ENCODE measurements at places on chromosomes 2 and 18.

GRCh38 chr18:79644006-79644665, 35.5 kb upstream of the CTDP1 start:
- DNase-seq = peak; percentile 86

DNA sequence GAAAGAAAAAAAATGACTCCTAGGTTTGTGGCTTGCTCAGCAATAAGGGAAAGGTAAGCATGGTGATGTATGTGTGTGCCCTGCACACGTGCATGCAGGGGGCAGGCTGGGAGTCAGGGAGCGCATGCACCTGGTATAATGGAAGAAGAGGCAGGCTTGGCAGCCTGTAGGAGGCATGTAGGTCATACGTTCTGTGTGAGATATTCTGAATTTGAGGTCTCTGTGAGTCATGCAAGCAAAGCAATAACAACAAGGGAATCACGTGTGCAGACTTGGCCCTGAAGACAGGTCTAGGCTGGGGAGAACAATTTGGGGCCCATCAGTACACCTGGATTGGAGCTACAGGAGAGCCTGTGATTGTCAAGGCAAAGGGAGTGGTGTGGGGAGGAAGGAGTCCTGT, 94.5 kb upstream of the TTC39C start:
- no peak for DNase-seq

- DNase-seq = no peak
Measured at GRCh38 chr2:1874101-1874865, 130.0 kb upstream of the PXDN start.

DNA sequence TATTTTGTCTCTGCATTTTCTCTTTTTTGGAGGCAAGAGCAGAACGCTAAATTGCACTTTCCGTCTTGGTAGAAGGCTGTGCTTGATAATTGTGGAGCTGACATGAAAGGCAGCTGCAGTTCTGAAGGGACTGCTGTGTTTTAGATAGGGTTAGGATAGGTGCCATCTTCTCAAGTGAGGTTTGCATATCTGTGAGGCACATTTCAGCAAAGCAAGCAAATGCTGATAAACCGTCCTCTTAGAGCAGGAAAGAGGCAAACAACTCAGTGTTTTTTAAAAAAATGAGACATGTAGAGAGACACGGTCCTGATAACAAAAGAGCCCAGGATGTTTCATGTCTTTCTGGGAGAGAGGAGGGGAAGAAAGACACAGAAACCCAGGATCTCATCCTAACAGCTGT, 217.7 kb downstream of the SOCS6 start:
- no peak for DNase-seq

DNA sequence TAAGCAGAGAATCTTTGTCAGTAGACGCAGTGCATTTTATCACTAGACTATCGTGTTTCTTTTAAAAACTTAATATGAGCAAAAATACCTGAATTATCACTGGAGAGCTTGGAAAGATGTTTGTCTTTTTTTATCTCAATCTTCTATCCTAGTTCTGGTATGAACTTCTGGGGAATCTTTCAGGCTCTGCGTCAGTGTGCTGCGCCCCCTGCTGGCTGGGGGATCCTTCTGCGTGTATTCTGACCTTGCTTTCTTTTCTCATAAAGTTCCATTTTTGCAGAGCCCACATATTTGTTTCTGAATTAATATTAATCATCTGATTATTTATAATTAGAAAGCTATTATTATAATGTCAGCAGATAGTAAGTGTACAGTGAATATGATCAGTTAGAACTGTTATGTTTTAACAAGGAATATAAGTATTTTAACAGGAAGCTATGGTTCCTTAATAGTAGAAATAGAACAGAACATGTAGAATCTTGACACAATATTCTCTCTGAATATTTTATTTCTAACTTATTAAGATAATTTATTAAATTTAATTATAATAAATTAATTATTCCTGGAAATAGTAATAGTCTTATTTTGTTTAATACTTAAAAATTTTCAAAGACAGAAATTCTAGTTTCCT, 945.0 kb upstream of the CRIM1 start:
- DNase-seq = peak; percentile 57

- DNase-seq = no peak
Measured at GRCh38 chr2:24402242-24403097, 42.1 kb upstream of the ITSN2 start.

- DNase-seq = no peak
Measured at GRCh38 chr2:222907790-222908441, 47.1 kb downstream of the ACSL3 start.

GRCh38 chr2:26541401-26542193, 63.7 kb upstream of the OTOF start:
- DNase-seq = no peak

DNA sequence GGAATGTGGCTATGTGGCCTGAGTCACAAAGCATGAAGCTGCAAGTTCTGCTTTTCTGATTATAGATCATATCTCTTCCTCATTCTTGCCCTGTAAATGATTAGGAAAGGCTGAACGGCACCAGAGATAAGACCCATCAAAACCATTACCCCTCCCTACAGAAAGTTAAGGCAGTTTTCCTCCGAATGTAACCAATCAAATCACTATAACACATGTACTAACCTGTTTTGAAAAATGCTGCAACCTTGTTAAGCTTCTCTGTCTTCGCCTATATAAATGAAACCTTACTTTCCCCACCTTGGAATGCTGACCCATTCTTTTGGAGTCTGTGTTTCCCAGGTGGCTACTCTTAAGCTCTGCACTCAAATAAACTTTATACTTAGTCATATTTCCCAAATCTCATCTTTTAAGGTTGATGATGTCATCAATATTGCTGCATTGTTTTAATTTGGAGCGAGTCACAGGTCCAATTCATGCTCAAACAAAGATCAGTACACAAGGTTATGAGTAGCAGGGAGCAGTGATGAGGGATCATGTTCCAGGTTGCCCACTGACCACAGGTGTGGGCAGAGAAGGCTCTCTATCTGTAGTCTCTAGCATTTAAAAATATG, 662.3 kb downstream of the IRS1 start:
- DNase-seq = no peak

GRCh38 chr2:38176619-38177021, 100.7 kb upstream of the CYP1B1 start:
- DNase-seq = no peak

DNA sequence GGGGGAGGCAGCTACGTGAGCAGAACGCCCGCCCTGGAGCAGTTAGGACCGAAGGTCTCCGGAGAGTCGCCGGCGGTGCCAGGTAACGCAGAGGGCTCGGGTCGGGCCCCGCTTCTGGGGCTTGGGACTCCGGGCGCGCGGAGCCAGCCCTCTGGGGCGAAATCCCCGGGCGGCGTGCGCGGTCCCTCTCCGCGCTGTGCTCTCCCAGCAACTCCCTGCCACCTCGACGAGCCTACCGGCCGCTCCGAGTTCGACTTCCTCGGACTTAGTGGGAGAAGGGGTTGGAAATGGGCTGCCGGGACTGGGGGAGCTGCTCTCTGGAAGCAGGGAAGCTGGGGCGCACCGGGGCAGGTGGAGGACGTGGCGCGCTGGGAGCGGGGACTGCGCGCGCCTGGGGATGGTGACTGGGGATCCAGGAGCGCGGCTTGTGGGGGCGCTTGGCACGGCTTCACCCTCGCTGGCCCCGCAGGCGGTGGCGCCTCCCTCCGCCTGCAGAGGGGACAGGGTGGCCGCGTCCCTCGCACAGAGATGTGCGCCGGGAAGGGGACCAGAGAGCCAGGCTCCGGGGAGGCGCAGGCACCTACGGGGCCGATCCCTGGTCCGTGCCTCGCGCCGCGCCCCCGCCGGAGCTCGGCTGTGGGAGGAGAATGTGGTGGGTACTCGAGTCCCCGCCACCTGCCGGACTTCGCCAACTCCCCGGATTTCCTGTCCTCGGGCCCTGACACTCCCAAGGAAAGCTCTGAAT, 688 bp downstream of the CDH20 start:
- no peak for DNase-seq

DNA sequence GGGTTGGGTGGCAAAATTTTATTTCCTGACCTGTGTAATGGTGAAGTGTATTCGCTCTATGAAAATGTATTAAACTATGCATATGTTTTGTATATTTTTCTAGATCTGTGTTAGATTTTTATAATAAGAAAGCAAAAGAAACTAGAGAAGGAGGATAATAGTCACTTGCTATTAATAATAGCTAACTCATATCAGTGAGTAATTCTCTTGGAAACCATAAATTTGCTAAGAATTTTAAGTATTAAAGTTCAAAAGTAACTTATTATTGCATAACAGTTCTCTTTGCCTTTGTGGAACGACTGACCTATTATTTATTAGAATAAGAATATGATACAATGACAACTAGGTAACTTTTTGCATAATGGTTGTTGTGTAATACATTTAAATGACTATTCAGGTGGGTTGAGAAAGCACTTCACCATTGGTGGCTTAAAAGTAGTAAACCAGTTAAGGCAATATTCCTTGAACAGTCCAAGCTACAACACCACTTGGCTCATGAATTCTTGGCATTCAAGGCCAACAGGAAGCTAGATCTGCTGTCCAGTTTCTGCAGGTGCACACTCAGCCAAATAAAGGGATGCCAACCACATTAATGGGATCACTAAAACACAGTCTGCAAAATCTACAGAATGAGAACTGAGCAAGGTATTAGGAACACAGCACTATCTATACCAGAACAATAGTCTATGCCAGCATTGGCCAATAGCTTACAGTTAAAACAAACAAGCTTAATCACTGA, 921.3 kb downstream of the CPS1 start:
- DNase-seq = no peak

- DNase-seq = peak; percentile 35
Measured at GRCh38 chr18:50559752-50560680, at the start of gene MAPK4. Gene MAPK4 (plus strand): TSS chr18:50560087. CDS start chr18:50663959, 103,872 bp downstream.

DNA sequence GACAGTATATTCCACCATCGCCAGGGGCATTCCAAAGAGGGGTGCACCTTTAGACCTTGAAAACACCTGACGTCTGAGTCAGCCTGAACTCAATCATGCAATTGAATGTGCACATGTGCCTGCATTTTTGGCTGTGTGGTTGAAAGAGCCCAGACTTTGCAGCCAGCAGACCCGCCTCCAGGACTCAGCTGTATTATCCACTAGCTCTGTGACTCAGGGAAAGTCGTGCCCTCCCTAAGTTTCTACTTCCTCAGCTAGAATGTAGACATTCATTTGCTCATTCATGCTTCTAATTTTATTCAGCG, 94.2 kb downstream of the LRRC30 start:
- no peak for DNase-seq

GRCh38 chr2:33681364-33681757, 82.3 kb upstream of the FAM98A start:
- DNase-seq = no peak

DNA sequence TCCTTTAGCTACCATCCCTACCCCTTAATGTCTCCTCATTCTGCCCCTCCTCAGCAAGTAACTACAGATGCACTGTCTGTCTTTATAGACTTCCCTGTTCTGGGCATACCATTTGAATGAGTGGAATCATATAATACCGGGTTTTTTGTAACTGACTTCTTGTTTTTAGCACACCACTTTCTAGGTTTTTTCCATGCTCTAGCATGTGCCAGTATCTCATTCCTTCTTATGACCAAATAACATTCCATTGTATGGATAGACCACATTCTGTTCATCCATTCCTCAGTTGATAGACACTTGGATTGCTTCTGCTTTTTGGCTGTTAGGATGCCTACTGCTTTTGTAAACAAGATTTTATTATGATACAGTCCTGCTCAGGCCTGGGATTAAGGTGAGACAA, 154.7 kb downstream of the TSN start:
- no peak for DNase-seq

DNA sequence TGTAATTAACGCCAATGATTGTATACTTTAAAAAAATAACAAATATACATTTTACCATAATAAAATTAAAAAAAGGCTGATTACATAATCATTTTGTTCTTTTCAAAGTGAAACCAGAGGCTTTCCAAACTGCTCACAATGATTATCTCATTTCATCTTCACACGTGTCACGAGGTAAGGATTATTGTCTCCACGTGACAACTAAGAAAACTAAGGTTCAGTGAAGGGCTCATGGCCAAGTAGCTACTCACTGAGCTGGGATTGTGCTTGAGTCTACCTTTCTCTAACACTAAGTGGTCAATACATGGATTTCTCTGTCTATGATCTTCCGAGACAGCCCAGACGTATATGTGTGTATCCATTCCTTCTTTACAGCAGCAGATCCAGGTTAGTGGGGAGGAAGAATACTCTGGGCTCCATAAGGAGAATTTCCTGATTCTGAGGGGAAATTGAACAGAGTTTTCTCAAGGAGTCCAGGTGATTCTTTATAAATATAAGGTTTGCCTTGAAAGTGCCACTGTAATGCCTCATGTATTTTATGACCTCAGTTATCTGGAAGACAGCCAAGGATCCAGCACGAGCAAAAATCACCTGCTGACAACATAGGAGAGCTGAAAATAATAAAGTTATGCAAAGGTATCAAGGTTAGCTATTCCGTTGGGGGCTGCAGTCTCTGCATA, 25.6 kb upstream of the ACSL3 start:
- DNase-seq = no peak

DNA sequence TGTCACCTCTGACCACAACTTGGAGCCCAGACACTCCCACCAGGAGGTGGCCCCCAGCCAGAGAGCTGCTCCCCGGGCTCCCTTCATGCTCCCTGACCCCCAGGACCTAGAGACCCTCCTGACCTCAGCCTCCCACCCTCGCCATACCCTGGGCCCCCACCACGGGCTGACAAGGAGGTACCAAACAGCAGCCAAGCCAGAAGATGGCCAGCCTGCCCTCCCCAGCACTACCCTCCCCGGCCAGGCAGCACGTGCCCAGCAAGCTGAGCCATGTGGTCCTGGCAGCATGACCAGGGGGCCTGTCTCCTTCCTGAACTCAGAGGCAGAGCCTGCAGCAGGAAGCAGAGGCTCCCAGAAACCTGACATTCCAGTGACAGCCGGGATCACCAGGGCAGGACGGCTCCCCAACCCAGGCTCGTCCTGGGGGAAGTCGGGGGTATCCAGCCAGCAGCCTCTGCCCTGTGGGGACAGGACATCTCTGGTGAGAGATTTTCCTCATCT, 69.4 kb upstream of the GPC1 start:
- DNase-seq = no peak

GRCh38 chr2:232523682-232524597, 2.0 kb upstream of the CHRND start:
- DNase-seq = peak; percentile 69

- no peak for DNase-seq
Measured at GRCh38 chr2:43255296-43255910, 29.0 kb upstream of the ZFP36L2 start.

DNA sequence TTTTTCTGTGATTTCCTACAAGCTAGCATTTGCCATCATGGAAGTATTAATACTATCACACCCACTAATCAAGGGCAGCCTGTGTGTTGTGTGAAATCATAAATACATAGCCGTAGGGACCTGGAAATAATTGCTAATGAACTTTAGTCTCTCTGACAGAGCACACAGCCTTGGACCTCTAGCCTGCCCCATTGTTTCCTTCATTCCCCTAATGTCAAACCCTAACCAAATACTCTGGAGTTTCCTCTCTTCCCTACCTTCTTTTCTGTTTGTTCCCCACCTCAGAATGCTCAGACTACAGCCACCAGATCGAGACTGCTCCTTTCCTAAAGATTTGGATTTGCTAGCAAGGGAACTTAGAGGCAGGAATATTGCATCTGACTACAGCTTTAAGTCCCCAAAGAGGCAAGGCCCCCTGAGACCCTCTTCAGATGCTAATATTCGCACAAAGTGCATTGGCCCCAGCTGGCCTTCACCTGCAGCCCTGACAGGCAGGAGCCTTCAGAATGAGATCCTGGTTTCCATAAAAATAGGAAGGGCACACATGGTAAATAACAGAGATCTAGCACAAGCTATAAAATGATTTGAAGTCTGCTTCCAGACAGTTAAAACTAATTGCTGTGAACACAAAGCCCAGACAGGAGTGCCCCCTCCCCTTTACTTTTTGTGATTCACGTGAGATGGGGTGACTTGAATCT, 279.2 kb upstream of the DCC start:
- DNase-seq = no peak
